ENCODE measurements at places on chromosomes 5 and 9.
A peak's percentile ranks its signal among the peaks of the same experiment; 100 is the strongest.

GRCh38 chr9:108149326-108149725 is 659.8 kb upstream of the KLF4 start:
- DNase-seq, result no peak

DNA sequence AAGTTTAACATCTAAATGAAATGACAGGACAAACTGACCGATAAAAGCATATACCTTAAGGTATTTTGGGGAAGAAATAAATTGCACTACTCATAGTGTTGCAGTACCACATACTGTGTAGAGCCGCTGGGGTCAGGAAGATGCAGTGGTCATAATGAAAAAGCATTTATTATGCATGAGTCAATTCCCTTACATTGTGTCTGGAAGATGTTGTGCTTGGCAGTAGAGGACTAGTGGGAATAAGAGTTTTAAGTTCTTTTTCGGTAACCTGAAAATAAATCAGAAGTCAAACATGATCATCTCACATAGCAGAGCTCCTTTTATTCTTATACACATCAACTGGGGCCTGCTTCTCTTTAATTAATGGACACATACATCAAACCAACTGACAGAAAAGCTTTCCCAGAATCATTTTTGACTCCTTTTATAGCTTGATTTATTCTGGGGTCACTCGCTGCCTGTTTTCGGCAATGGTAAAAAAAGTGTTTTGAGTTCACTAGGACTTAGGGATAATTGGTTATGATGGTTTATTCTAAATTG is 262.5 kb upstream of the CHD1 start:
- no peak for DNase-seq

- DNase-seq, result no peak
Measured at GRCh38 chr9:2424619-2425033, 197.0 kb upstream of the VLDLR start.

DNA sequence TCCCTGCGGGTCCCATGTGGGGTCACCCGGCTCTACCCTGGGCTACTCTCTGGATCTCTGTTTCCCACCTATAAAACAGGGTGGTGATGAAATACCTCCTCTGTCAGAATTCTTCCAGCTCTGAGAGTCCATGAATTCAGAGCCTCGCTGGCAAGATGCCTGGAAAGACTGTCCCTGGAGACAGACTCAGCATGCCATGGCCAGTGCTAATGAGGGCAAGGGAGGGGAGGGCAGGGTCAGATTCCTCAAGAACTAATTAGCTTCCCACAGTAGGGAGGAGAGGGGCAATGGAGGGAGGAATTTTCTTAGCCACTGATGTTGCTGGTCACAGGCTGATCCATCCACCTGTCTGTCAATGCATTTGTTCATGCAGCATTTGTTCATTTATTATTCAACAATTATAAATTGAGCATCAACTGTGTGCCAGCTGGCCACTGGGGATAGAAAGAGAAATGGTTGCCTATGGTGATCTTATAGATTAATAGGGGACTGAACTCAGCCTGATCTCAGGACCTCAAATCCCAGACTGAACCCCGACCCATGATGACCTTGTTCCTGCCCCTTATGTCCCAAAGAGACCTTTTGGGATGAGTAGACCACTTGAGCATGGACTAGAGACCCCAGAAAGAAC is 4.7 kb downstream of the SYNPO start:
- peak; percentile 69 for DNase-seq

DNA sequence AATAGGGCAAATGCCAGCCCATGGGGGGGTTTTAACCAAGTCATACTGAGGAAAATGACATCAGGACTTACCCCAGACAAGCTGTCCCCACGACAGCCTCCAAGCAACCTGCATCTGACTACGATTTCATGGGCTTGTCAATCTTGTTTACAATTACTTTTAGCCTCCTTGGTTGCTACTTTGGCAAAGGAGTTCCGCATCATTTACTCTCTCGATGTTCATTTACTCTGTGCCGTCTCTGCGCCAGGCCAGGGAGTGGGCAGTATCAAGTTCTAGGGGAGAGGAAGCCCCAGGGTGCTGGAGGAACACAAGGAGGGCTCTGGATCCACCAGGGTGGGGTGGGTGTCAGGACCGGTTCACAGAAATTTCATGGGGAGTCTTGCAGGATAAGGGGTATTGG is 23.9 kb downstream of the PTPN3 start:
- DNase-seq, result no peak
